ENCODE measurements at places on chromosomes 3 and 15. TPM values are rescaled to one million over a fixed set of nuclear protein-coding genes. Genes with fewer than 3 reads are reported as not detected.

DNA sequence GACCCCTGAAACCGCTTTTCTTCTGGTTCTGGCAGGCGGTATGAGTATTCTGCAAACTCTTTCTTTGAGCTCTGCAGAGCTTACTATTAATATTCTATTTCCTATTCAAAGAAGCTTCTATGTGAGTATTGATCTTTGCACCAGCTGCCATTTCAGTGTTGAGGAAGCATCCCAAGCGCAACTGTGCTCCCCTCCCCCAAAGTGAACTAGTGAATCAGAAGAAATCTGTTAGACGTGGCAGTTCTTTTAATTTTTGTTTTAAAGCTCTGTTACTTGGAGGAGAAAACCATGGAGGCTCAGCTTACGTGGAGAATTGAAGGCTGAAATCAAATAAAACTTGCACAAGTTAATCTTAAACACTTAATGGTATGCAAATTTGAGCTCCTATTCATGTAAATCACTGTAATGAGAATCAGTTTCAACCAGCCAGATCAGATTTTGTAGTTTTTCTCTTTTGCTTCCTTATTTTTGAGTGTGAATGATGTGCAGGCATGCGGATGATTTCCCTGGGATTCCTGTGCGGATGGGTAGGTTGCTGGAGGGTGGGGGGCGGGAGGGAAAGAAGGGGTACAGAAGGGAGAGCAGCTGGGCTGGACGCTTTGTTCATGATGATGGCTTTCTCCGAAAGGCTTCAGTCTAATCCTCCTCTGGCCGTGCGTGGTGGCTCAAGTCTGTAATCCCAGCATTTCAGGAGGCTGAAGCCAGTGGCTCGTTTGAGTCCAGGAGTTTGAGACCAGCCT lies 16.1 kb upstream of the AGBL1 start:
- peak overlapping the region; percentile 41 for H3K4me3 ChIP-seq
- H3K27ac ChIP-seq = no peak overlapping the region
- no peaks in the 10 kb centered on the region for H3K36me3 ChIP-seq
- H3K27me3 ChIP-seq = no peaks in the 10 kb centered on the region
- DNase-seq = no peak

DNA sequence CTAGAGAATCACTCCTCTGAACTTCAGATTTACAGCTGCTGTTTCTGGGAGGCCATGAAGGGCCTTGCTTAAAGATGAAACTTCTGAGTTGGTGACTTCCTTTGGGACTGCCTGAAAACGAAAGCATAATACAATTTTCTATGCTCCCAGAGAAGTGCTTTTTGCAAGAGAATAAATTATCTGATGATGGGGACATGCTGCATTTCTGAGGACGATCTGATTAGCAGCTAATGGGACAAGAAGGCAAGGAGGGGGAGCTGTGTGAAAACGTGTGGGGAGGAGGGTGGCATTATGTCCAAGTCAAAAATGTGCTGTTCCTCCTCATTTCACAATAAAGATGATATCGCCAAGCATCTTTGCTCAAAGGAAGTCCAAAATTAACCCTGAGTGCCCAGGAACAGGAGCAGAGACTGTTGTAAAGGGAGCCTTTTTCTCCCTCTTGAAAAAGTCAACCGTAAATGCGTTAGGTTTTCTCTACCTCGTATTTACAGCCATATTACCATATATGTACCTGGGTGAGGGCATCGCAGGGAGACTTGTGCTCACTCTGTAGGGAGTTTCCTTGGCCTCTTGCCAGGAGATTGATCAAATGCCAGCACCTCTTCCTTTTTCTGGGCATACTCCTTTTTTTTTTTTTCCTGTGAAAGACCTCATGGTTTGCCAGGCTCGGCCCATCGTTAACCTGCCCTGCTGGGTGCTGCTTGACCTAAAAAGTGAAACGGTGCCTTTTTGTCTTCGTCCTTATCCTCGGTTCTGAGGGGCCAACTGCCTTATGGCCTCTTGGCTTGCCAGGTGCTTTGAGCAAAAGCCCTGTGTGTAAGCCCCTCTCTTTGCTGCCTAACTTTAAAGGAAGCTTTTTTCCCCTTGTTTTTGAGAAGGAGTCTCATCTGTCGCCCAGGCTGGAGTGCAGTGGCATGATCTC lies 11.5 kb downstream of the ITPR1 start:
- H3K4me3 ChIP-seq = peak overlapping the region; percentile 11
- DNase-seq = no peak
- H3K27ac ChIP-seq = no peak overlapping the region

- no peak overlapping the region for H3K27ac ChIP-seq
- H3K4me1 ChIP-seq = no peaks in the 10 kb centered on the region
- DNase-seq = no peak
- H3K4me3 ChIP-seq = no peak overlapping the region
- H3K36me3 ChIP-seq = no peaks in the 10 kb centered on the region
Observed at GRCh38 chr3:145869958-145870357, 291.0 kb downstream of the PLOD2 start.

DNA sequence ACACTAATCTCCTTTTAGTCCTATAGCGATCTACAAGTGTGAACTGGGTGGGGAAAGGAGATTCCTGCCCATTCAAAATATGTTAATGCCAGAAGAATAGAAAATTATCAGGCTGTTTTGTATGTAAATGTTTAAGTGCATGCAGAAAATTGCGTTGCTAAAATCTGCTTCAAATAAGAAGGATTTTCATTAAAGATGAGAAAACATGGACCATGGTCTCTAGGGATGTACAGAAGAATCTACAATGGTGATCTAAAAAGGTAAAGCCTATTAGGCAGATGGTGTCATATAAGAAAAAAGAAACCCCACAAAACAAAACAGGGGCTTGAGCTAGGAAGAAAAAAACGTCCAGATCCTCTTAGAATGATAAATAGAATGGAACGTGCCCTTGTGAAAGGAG lies 287.5 kb upstream of the ROBO1 start:
- H3K4me1 ChIP-seq = no peaks in the 10 kb centered on the region
- no peak for DNase-seq

GRCh38 chr15:76011627-76012551 lies at the start of gene NRG4:
Gene NRG4, minus strand, starts transcription at chr15:76012424. Its CDS starts 1,194 bp downstream, at chr15:76011230.
- H3K27me3 ChIP-seq = no peaks in the 10 kb centered on the region
- peaks cover 14% of the 10 kb centered on the region for H3K4me1 ChIP-seq
- DNase-seq = peak; percentile 61
- no peaks in the 10 kb centered on the region for H3K36me3 ChIP-seq
- H3K4me3 ChIP-seq = peak within 1 kb of the TSS; percentile 65

GRCh38 chr3:13823692-13824091 lies 56.2 kb downstream of the WNT7A start:
- H3K4me3 ChIP-seq = no peak overlapping the region
- no peaks in the 10 kb centered on the region for H3K27me3 ChIP-seq
- no peaks in the 10 kb centered on the region for H3K4me1 ChIP-seq
- no peaks in the 10 kb centered on the region for H3K36me3 ChIP-seq

- no peak overlapping the region for H3K27ac ChIP-seq
- peaks cover 10% of the 10 kb centered on the region for H3K4me1 ChIP-seq
- DNase-seq = no peak
- H3K4me3 ChIP-seq = no peak overlapping the region
- H3K36me3 ChIP-seq = no peaks in the 10 kb centered on the region
Observed at GRCh38 chr3:58627941-58628340, 38.6 kb downstream of the FAM3D start.

DNA sequence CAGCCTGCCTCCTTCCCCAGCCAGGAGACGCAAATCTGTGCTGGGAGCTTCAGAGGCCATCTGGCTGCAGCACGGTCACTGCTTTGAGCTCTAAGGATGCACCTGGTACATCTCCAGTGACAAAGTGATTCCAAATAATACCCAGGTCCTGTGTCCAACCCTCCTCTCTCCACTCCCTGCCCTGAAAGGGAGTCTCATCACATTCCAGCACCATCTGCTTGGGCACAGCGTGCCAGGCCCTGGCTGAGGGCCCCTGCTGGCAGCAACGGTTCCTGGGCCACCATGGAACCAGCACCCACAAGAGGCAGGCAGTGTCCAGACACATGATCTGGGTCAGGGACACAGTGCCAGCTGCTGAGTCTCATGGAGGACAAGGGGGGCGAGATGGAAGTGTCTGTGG lies 81.3 kb downstream of the MTHFS start:
- H3K36me3 ChIP-seq = no peaks in the 10 kb centered on the region
- no peaks in the 10 kb centered on the region for H3K27me3 ChIP-seq
- peaks cover 9% of the 10 kb centered on the region for H3K4me1 ChIP-seq
- no peak overlapping the region for H3K4me3 ChIP-seq
- peak; percentile 65 for DNase-seq
- H3K27ac ChIP-seq = no peak overlapping the region

DNA sequence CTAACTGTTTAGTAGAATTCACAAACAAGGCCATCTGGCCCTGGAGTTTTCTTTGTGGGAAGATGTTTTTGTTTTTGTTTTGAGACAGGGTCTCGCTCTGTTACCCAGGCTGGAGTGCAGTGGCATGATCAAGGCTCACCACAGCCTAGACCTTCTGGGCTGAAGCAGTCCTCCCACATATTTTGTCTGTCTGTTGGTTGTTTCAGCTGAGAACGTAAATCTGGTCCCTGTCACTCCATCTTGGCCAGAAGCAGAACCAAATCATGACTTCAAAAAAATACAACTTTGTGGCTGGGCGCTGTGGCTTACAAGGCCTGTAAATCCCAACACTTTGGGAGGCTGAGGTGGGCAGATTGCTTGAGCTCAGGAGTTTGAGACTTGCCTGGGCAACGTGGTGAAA lies 27.1 kb downstream of the MRAS start:
- H3K4me1 ChIP-seq = peaks cover 59% of the 10 kb centered on the region
- peaks cover 44% of the 10 kb centered on the region for H3K36me3 ChIP-seq

DNA sequence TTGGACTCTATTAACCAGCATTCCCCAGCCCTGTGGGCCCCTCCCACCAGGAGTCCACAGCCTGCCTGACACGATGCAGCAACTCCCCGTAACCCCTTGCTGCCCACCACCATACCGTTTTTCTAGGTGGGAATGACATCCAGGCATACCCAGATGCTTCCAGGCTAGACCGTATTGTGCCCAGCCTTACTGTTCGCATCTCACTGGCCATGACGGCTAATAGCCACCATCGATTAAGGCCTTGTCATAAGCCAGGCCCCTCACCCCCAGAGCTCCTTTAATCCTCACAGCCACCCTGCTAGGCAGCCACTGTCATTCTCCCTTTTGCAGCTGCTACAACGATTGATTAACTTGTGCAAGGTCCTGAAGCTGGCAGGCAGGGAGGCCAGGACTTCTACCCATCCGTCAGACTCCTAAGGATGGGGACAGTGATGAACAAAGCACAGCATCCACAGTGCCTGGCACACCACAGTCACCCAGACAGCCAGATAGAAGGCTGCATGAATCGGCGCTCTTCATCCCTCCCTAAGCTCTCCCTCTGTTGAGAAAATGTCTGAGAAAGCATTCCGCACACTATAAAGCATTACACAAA lies 60.0 kb upstream of the FLNB start:
- H3K27me3 ChIP-seq = no peaks in the 10 kb centered on the region
- no peak for DNase-seq
- H3K4me1 ChIP-seq = peaks cover 25% of the 10 kb centered on the region

GRCh38 chr3:99474776-99475175 lies 163.6 kb upstream of the COL8A1 start:
- no peak for DNase-seq
- H3K4me1 ChIP-seq = no peaks in the 10 kb centered on the region
- H3K27ac ChIP-seq = no peak overlapping the region
- H3K4me3 ChIP-seq = no peak overlapping the region

- H3K4me1 ChIP-seq = no peaks in the 10 kb centered on the region
- DNase-seq = no peak
- H3K27me3 ChIP-seq = no peaks in the 10 kb centered on the region
- H3K27ac ChIP-seq = no peak overlapping the region
- no peaks in the 10 kb centered on the region for H3K36me3 ChIP-seq
Observed at GRCh38 chr3:94373456-94373855, 310.6 kb downstream of the NSUN3 start.

GRCh38 chr3:177144922-177145321 lies 52.4 kb downstream of the TBL1XR1 start:
- H3K27me3 ChIP-seq = no peaks in the 10 kb centered on the region
- no peak for DNase-seq
- no peaks in the 10 kb centered on the region for H3K36me3 ChIP-seq
- H3K4me3 ChIP-seq = no peak overlapping the region
- peaks cover 61% of the 10 kb centered on the region for H3K4me1 ChIP-seq
- H3K27ac ChIP-seq = no peak overlapping the region

DNA sequence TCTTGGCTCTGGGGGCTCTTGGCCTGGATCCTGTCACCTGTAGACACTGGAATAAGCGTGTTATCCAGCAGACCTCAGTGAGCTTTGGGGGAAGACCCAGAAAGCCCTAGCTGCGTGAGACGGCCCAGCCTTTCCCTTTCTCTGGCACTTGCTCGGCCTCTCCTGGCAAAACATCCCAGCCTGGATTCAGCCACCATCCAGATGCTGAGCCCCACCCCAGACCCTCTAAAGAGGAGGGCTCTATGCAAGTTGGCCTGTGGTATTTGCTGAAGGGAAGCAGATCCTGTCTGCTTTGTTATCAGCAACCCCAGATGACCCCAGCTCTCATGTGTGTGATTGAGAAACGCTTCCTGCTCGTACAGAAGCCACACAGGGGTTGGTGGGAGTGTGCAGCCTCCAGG lies 267.2 kb downstream of the FAM43A start:
- H3K27me3 ChIP-seq = no peaks in the 10 kb centered on the region
- H3K4me3 ChIP-seq = no peak overlapping the region
- H3K27ac ChIP-seq = no peak overlapping the region
- no peaks in the 10 kb centered on the region for H3K36me3 ChIP-seq
- peaks cover 7% of the 10 kb centered on the region for H3K4me1 ChIP-seq

DNA sequence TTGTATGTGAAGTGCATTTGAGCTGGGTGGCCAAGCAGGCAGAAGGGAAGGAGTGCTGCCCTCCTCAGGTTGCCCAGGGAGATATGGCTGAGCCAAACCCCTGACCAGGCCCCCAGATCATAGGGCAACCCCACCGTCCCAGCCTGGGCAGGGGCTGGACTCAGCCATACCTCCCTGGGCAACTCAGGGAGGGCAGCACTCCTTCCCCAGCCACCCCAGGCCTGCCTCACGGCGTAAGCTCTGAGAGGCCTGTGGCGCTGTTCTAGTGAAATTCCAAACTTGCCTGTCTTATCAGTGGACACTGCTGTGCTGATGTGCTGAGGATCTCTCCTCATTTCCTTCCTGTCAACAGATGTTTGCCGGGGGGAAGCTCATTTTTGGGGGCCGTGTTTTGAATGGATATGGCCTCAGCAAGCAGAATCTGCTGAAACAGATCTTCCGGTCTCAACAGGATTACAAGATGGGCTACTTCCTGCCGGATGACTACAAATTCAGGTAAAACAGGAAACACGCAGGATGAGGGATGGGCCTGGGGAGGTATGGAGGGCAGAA lies 57.6 kb upstream of the FGD5 start:
- no peak overlapping the region for H3K27ac ChIP-seq
- H3K4me1 ChIP-seq = no peaks in the 10 kb centered on the region
- no peaks in the 10 kb centered on the region for H3K27me3 ChIP-seq
- no peaks in the 10 kb centered on the region for H3K36me3 ChIP-seq

CCR8 gene
- total RNA-seq = not detected

DOCK3 gene
- total RNA-seq = 0.87 TPM

STOML1 gene
- total RNA-seq = 20.9 TPM

CLDN16 gene
- not detected for total RNA-seq

ERICH6 gene
- not detected for total RNA-seq

COL7A1 gene
- total RNA-seq = 22.2 TPM

SLCO2A1 gene
- total RNA-seq = 4.6 TPM

ZIC4 gene
- 0.69 TPM for total RNA-seq

CLDN11 gene
- 1.5 TPM for total RNA-seq

MINDY2 gene
- 7.9 TPM for total RNA-seq
